Heart right ventricle (tissue), 16 donors: ENCODE measurements at places on chromosomes 4 and X.

DNA sequence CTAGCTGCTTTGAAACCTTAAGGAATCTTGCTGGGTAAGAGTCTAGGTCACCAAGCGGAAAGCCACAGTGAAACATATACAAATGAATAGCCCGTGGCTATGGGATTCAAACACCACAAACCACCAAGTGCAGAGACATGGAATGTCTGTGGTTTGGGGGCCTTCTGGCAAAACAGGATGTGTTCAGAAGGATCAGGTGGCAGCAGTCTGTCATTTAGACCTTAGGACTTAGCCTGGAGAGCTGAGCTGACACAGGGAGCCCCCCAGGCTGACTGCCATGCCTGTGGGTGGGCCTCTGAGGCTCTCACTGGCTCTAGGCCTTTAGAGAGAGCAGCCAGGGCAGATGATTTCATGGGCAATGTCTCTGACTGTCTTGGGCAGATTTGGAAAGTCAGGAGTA, 225.6 kb downstream of the FBXW7 start:
- DNase-seq, result no peak

DNA sequence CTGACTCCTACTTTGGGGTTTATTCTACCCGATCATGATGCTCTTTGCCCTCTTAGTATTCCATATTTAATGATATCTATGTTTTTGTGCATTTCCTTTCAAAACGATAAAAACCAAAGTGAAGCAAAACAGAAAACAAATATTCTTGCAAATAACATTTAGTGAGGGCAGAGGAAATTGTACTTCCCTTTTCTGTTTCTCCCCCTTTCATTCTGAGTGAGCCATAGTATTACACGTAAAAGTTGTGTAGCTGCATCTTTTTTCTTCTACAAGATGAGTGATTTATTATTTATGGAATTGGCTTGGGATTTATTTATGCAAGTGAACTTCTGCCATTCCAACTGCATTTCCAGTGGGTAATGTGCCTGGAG, 109.9 kb downstream of the AFF2 start:
- DNase-seq, result no peak

DNA sequence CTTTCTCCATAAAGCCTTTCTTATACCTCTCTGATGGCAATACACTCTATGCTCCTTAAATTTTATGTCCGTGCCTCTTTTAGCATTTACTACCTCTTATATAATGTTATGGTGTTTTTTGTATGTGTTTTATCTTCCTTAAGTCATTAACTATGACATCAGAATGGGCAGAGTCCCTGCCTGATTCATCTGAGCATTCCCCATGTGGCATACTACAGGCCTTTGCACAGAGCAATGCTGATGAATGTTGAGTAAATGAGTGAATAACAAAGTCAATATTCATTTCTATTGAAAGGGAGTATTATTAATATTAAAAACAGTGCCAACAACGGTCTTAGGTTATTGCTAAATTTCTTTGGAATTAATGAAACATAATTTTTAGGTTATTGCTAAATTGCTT, 18.8 kb upstream of the RPS6KA3 start:
- DNase-seq, result no peak

DNA sequence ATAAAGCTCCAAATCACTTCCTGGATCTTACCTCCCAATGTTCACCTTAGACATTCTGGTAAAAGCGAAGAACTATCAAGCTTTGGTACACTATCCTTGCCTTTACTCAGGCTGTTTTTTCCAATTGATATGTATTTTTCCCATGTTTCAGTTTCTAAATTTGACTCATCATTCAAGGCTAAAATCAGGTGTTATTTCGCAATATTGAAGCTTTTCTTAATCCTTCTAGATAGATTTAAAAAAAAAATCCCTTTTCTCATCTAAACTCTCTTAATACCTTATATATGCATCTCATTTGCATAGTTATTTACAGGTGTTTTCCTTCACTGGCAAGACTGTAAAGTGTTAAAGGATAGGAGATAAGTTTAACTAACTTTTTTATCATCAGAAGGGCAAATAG, 608.1 kb upstream of the FAM241A start:
- no peak for DNase-seq

DNA sequence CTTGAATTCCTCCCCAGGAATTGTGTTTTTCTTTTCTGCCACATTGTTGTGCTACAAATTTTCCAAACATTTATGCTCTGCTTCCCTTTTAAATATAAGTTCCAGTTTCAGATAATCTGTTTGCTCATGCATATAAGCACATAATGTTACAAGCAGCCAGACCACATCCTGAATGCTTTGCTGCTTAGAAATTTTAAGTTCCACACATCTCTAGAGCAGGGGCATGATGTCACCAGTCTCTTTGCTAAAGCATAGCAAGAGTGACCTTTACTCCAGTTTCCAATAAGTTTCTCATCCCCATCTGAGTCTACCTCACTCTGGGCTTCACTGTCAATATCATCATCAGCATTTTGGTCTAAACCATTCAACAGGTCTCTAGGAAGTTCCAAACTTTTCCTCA, 932.5 kb downstream of the SH3BGRL start:
- DNase-seq, result no peak

- no peak for DNase-seq
Observed at GRCh38 chr4:125421547-125421946, 106.8 kb downstream of the FAT4 start.

GRCh38 chr4:103002551-103002950, 17.0 kb downstream of the SLC9B1 start:
- no peak for DNase-seq

- no peak for DNase-seq
Observed at GRCh38 chr4:10958226-10958856, 273.8 kb upstream of the CLNK start.

DNA sequence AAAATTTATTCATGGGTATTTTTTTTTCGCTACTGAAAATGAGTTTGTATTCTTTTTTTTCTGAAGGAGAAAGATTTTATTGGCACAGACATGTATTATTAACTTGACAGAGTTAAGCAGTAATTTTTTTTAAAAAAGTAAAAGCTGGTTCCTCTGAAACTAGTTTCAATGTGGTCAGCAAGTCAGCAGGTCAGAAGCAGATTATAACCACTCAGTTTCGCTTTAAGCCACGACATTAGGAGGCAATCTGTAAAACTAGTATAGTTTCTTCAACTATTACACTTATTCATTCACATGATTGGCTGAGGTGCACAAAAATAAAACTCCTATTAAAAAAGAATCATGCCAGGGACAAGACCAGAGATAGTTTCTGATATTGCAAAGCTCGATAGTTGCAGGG, 714.2 kb upstream of the PCDH7 start:
- no peak for DNase-seq

DNA sequence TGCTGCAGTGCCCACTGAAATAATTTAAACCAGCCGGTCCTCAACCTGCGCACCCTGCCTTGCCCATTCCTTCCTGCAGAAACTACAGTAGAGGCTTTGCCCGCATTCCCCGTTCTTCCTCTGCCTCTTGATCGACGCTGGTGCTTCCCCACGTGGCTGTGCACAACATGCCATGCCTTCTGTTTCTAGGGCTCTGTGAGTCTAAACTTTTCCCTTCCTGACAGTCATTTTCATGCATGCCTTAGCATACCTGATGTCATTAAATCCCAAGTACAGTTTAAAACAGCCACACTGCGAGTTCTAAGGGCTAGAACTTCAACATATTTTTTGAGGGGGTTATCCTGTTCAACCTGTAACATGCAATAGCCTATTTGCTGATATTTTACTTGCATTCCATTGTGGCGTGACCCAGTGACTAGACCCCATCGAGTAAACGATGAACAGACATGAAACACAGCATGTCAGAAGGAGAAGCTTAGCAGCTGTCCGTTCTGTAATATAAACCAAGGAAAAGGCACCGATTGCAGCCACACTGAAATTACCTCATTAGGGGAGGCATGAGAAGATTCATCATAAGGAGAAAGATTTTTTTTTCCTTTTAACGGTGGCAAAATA, 232.5 kb downstream of the ARHGAP10 start:
- no peak for DNase-seq

DNA sequence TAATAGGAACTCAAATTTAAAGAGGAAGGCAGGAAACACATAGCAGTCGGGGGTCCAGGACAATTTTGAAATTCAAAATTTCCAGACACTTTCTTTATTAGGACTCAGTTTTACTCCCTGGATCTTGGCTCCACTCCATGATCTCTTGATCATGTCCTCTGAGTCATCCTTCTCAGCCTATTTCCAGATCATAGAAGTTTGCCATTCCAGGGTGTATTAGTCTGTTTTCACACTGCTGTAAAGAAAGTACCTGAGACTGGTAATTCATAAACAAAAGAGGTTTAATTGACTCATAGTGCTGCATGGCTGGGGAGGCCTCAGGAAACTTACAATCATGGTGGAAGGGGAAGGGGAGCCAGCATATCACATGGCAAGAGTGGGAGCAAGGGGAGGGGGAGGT, 564.7 kb upstream of the ACTRT1 start:
- no peak for DNase-seq

DNA sequence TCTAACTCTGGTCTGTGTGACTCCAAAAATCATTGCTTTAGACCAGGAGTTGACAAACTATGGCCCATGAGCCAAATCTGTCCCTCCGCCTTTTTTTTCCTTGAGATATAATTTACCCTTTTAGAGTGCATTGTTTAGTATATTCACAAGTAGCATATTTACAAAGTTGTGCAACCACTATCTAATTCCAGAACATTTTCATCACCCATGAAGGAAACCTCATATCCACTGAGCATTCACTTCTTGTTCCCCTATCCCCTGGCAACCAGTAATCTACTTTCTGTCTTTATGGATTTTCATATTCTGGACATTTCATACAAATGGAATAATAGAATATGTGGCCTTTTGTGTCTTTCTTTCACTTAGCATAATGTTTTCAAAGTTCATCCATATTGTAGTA, 67.4 kb upstream of the CITED1 start:
- DNase-seq, result no peak

GRCh38 chr4:77354550-77354949, 197.5 kb downstream of the CCNG2 start:
- no peak for DNase-seq

GRCh38 chr4:105546086-105546485, 6.3 kb upstream of the ARHGEF38 start:
- no peak for DNase-seq

DNA sequence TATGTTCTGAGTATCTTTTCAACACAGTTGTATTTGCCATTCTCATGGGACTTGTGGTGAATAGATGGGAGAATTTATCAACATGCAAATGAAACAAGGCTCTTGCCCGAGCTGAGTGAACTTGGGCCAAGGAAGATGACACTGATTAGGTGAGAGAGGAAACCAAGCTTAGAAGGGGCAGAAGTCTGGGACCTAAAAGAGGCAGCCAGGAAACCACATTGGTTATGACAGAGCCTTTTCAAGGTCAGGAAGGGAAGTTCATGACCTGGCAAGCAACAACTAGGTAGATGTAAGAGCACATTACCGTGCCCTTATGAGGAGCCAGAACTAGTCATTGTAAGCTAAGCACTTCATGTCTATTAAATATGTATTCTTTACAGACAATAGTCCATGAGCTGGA, 590.3 kb downstream of the PACRGL start:
- no peak for DNase-seq

DNA sequence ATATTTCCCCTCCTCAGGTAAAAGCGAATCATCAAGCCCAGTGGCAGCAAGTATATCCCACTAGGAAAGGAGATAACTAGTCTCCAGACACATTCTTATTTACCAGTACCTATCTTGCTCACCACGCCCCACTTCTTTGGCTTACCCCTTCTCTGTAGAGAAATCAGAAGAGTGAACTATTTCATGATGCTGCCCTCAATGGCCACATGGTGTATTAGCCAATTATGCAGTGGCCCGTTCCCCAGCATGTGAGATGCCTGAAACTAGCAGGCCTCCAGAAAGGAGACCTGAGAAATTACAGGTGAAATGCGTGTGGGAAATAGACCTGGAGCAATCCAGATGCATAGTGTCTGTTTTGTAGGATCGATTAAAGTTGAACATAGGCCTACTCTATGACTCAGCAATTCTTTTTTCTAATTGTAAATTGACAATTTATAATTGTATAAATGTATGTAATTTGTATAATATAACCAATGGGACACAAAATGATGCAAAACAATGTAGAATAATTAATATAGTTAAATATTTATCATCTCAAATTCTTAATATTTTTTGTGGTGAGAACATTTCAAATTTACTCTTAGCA, 87.3 kb downstream of the CXCL13 start:
- DNase-seq, result no peak

DNA sequence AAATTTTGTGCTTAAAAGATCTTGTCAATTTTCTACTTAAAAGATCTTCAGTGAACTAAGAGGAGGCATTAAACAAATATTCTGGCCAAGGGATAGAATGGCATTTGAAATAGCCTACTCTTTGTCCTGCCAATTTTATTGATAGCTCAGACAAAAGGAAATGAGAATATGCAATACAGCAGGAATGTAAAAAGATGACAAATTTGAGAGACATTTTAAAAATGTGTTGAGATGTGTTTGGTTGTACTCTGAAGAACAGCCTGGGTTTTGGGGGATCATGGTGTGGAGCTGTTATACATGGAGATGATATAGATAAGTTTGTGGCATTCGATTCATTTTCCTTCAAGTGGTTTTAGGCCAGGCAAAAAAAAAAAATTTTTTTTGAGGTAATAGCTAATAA, 11.6 kb upstream of the MAD2L1 start:
- no peak for DNase-seq

DNA sequence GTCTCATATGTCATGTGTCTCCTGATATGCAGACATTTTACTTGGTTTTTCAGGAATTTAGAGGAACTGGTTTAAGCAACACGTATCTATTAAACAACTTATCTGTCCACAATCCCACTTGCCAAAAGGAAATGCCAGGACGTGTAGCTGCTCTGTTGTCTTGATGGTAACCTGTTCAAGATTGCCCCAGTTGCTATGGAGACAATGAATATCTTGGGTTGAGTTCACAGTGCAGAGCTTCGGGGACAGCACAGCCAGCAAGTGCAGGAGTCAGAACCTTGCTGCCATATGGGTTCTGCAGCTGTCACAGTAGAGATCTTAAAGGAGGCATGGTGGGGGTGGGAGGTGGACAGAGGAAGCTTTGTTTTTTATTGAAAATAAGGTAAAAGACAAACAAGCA, 28.7 kb upstream of the FAM9B start:
- no peak for DNase-seq

DNA sequence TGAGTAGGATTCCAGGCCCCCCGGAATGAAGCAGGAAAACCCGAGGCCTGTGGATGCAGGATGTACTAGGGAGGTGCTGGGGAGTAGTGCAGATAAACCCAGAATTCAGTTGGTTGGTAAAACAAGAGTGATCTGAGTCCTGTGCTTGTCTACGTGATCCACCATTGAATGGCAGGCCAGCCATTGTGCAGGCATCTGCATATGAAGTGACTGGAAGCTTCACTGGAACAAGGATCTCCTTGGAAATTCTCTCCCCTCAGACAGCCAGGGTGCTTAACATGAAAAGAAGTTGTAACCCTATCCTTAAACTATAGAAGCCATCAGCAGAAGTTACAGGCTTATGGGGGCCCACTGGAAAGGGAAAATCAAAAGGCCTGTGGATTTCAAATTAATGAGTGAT, 656 bp upstream of the GSPT2 start:
- DNase-seq, result no peak

GRCh38 chr4:76208005-76208765, 5.4 kb downstream of the SCARB2 start:
- DNase-seq, result peak; percentile 68

- no peak for DNase-seq
Observed at GRCh38 chr4:85780664-85781063, 305.7 kb downstream of the ARHGAP24 start.

GRCh38 chr4:101191302-101192098, 155.8 kb downstream of the PPP3CA start:
- DNase-seq, result peak; percentile 64
